GM13977 (cell line): ENCODE measurements at places on chromosomes 11 and 22.

DNA sequence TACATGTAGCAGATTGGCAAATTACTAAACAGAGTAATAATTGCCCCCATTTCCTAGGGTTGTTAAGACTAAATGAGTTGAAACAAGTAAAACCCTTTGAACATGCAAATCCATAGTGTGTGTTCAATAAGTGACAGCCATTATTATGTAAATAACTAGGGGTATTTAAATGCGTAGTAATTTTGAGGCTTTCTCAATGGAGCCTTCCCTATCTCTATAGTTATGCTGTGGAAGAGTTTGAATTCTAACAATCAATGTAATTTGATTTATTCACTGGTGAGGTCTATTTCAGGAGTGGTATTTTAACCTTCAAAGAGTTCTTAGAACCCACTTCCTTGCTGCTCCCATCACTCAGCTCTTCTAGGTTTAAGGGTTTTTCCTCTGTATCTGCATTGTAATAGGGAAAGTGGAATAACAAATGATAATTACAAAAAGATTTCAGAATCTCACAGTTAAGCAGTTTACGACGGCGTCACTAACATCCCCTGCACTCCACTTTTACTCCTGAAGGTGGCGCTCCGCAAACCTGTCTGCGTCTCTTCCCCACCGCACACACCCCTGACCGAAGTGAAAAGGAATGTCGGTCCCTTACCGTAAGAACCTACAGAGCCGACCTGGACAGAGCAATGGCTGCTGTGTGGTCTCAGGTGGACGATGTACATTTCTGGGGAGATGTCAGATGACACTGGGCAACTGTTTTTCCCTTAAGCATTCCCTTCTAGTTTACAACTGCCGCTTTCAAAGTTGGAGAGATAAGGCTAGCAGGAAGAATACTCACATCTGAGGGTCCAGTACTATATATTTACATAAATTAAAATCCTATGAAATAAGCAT is 80.8 kb downstream of the ZC3H12C start:
- DNase-seq, result peak; percentile 62

GRCh38 chr22:32306561-32306960 is 51.1 kb upstream of the RFPL3 start:
- no peak for DNase-seq

DNA sequence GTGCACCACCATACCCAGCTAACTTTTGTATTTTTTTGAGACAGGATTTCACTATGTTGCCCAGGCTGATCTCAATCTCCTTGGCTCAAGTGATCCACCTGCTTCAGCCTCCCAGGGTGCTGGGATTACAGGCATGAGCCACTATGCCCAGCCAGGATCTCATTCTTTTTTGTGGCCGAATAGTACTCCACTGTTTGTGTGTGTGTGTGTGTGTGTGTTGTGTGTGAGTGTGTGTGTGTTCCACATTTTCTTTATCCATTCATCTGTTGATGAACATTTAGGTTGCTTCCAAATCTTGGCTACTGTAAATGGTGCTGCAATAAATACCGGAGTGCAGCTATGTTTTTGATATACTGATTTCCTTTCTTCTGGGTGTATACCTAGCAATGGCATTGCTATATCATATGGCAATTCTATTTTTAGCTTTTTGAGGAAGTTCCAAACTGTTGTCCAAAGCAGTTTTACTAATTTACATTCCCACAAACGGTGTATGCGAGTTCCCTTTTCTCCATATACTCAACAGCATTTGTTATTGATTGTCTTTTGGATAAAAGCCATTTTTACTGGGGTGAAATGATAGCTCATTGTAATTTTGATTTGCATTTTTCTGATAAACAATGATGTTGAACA is 105.4 kb downstream of the TTC28 start:
- no peak for DNase-seq

GRCh38 chr22:27769012-27769411 is 32.5 kb downstream of the MN1 start:
- no peak for DNase-seq

DNA sequence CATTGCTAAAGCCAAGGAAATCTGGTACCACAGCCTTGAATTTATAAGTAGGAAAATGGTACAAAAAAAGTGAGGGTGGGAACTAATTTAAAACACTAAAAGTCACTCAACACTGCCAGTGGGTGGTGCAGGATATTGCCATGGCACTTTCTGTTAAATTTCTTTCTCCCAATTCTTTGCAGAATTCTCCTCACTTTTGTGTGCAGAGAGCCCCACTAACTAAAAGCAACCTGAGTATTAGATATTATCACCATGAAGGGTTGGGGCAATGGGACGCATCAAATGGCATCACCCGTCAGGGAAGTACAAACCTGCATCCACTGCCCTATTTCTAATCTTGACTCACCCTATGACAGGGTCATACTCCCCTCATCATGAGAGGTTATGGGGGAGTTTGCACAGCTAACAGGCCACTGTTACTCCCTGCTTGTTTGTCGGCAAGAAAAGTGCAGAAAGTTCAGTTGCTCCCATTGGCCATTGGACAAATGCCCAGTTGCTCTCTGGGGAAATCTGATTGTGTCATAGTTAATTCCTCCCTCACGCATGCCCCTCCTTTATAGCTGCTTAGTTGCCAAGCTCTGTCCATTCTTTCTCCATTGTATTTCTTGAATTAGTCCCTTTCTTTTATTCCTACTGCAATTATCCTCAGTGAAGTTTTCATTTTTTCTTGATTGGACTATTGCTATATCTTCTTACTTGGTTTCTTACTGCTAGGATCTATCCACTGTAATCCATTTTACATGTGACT is 93.8 kb upstream of the BLID start:
- DNase-seq, result no peak

- no peak for DNase-seq
Observed at GRCh38 chr22:28344918-28345703, 334.5 kb downstream of the TTC28 start.

DNA sequence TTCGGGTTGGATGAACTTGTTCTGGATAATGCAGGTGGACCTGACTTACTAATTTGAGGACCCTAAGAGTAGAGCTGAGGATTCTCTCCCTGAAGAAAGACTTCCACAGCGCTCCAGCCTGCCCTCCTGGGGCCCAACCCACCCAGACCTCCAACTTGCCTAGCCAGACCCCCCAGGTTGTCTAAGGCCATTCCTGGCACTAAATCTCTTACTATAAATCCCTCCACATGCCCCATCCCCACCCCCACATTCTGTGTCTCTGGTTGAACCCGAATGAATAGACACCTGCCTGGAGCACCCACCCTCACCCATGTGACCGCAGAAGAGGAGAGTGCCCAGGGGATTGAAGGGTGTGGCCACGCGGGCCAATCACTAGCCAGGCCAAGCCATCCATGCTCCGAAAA is 1480.0 kb downstream of the TBC1D22A start:
- DNase-seq, result no peak

GRCh38 chr11:44658506-44658850 is 68.3 kb upstream of the TSPAN18 start:
- DNase-seq, result peak; percentile 41

DNA sequence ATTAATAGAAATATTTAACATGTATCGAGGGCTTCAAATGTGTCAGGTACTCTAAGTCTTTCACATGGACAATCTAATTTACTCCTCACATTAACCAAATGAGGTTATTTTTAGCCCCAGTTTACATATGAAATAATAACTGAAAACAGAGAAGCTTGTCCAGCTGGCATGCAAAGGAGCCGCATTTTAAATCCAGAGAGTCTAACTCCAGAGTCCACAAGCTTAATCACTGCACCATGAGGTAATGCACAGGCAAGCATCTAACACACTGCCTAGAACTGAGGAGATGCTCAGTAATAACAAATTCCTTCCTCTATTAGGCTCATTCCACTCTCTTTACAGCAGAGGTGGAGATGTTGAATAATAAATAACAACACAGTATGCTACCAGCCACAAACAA is 165.7 kb upstream of the GUCY1A2 start:
- no peak for DNase-seq

DNA sequence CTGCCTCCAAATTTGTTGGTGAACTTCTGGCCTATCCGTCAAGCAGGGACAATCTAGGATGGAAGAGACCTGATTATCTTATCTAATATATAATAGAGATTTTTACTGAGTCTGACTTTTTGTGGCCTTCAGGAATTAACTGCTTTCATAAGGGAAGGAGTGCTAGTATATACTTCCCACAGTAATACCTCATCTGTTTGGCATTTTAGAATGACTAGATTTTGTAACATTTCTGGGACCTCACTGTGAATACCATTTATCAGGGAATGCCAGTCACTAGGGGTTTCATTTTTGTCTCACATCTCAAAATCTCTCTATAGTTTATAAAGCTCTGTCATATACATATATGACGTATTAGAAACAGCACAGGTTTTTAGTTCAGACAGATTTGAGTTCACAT is 114.3 kb downstream of the INSC start:
- no peak for DNase-seq

GRCh38 chr11:115961159-115962003 is 457.2 kb upstream of the CADM1 start:
- DNase-seq, result no peak

GRCh38 chr22:22450343-22450839 is 58.2 kb downstream of the ZNF280B start:
- DNase-seq, result peak; percentile 58

- no peak for DNase-seq
Observed at GRCh38 chr11:126515501-126515900, 160.0 kb downstream of the ST3GAL4 start.

DNA sequence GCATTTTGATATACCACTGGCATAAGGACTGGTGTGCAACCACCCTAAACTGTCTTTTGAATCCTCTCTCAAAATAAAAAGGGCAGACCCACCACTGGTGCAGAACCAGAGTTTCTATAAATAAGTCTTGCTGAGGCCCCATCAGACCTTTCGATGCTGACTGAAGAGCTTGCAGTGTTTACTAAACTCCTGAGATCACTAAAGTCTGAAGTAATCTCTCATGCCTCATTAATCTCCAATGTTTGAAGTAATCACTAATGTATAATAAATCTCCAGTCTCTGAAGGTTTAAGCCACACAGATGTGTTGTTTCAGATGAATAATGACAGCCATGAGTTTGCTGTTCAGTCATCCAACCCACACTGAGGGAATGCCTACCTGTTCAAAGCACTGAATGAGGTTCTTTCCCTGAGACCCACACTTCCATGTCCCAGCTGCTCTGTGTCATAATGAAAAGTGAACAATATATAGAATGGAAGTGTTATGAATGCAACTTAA is 50.6 kb upstream of the DEUP1 start:
- peak; percentile 43 for DNase-seq

- DNase-seq, result no peak
Observed at GRCh38 chr11:78535920-78536319, 38.7 kb downstream of the NARS2 start.

- no peak for DNase-seq
Observed at GRCh38 chr11:133679896-133680295, 147.6 kb upstream of the OPCML start.

DNA sequence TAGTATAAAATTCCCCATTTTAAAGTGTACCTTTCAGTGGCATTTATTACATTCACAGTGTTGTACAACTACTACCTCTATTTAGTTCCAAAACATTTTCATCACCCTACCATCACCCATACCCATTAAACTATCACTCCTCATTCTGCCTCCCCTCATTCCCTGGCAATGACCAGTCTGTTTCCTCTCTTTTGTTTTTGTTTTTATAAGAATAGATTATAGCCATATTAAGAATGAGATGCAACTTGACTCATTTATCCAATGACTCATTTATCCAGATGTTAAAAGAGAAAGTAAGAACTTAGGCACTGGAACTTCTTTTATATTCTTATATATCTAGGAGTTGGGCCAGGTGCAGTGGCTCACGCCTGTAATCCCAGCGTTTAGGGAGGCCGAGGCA is 156.3 kb downstream of the FAT3 start:
- no peak for DNase-seq
